CD4-positive, alpha-beta memory T cell (primary cell): ENCODE measurements at places on chromosomes 1 and 21.

DNA sequence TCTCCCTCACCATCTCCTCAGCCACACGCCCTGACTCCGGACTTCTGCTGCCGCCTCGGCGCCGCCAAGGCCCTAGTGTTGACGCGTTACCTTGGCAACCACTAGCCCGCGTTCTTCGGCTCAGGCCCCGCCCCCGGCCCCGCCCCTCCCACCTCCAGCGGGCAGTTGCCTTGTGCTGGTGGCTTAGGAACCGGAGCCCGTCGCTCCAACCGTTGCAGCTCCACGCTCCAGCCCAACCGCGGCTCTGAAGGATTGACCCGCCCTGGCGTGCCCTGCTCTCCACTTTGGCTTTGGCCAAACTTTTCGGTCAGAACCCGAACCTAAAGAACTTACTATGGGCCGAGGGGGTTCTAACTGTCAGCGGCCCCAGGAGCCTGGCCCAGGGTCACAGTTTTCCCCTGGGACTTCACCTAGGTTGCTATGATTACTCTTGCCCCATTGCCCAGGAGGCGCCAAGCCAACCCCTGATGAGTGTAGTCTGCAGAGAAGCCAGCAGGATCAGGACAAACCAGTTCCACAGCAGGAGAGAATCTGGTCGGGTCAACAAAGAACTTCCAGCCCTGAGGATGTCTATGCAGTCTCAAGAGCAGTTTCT is at the start of gene CFAP45:
Gene CFAP45 (minus strand): TSS at position 80 of the 595 bp plus-strand sequence. CDS start 67 bp downstream, at position 13.
- no peak for DNase-seq

DNA sequence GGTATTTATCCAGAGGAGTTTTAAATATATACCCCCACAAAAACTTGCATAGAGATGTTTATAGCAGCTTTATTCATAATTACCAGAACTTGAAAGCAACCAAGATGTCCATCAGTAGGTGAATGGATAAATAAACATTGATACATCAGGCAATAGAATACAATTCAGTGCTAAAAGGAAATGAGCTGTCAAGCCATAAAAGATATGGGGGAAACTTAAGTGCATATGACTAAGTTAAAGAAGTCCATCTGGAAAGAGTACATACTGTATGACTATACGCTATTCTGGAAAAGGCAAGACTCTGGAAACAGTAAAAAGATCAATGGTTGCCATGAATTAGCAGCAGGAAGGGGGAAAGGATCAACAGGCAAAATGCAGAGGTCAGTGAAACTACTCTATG is 366.7 kb downstream of the HHIPL2 start:
- DNase-seq, result no peak

DNA sequence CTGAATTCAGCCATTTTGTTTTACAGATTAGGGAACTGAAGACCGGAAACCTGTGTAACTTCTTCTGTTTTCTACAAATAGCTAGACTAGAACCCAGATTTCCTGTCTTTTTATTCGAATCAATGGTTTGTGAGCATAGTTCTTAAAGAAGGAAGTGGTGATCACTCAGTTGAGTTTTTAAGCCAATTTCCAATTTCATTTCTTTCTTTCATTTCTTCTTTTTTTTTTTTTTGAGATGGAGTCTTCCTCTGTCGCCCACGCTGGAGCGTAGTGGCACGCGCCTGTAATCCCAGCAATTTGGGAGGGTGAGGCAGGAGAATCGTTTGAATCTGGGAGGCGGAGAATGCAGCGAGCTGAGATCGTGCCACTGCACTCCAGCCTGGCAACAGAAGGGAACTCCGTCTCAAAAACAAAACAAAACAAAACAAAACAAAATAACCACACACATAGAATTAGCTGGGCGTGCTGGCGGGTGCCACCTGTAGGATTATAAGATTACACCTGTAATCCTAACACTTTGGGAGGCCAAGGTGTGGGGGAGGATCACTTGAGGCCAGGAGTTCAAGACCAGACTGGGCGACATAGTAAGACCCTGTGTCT is 3.0 kb upstream of the MDM4 start:
- DNase-seq, result peak; percentile 85

DNA sequence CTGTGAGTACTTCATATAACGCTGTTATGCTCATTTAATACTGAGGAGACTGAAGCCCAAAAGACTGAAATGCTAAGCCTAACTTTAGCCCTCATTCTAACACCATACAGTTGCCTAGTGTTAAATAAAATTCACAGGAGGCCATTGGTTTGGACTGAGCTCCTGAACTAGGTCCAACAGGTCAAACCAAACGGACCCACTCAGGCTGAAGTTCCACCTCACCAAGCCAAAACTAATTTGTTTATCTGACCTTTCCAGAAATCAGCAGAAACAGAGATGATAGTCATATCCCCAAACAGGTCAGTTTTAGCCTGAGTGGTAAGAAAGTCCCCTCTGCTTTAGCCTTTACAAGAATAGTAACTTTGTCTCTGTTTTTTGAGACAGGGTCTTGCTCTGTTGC is 311.3 kb upstream of the ZP4 start:
- DNase-seq, result no peak

DNA sequence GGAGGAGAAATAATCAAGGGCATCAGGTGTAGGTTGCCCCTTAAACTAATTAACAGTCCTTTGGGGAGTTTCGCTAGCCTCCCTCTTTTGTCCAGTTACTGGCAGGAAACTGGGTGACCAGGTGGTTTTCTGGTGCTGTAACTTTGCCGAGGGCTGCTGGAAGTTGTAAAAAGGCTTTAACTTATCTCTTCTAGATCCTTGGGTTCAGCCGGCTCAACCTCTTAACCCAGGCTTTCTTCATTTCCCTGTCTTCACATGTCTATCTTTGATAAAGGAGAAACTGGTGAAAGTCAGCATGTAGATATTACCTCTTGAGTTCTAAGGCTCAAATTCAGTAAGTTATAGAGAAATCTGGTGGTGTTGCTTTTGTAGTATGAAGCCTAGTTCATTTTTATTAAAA is 289.7 kb upstream of the NRIP1 start:
- no peak for DNase-seq

GRCh38 chr21:39037807-39038405 is 145.3 kb downstream of the PSMG1 start:
- DNase-seq, result no peak

GRCh38 chr21:42404539-42404938 is 837 bp downstream of the UBASH3A start:
- no peak for DNase-seq

GRCh38 chr1:14522077-14522925 is 76.2 kb upstream of the KAZN start:
- no peak for DNase-seq

DNA sequence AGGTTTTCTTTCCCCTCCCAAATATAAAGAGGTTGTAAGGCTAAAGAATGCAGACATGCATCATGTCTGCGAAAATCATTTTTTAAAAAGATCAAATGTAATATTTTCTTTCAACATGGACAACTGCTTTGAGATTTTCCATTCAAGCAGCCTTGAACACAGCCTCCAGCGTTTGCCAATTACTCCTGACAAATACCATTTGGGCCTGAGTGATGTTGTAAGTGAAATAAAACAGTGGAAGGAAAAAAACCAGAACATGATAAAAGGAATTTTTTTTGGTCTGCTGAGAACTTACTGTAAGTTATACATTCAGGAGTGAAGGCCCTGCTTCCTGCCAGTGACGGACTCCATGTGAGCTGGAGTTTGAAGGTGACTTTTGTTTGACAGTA is 37.2 kb downstream of the SETD4 start:
- DNase-seq, result no peak

- peak; percentile 57 for DNase-seq
Measured at GRCh38 chr1:31593770-31594632, 17.7 kb downstream of the TINAGL1 start.

DNA sequence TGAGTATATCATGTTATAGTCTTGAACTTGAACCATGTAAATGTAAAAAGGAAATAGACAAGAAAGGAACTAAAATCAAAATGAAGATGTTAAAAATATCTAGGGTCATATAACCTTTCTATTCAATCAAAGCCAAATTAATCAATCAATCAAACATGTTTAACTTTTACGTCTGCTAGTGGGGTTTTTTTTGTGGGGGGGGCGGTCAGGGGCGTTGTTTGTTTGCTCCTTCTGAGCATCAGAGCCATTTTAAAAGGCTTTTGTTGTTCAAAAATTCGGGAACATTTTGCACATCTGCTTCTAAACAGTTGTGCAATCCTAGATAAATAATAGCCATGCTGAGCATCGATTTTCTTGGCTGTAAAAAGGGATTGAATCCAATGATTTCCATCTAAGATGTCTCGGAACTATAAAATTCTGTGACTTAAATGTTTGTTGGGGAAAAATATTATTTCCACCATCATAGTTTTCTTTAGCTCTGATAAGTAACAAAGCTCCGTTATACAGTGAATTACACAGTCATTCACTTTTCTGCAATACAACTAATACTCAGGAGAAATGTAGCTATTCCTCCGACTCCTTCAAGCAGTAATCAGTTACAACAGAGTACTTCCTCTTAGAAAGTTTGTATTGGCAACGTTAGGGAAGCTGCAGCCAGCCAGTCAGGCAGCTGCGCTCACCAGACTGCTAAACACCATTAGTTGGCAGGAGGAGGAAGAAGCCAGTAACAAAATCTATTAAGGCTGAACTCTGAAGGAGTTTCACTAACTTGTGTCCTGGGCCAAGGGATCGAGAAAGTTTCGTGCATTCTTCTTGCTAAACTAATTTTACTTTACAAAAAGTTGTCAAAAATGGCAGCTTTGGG is 2.2 kb downstream of the SPATA6 start:
- DNase-seq, result no peak

DNA sequence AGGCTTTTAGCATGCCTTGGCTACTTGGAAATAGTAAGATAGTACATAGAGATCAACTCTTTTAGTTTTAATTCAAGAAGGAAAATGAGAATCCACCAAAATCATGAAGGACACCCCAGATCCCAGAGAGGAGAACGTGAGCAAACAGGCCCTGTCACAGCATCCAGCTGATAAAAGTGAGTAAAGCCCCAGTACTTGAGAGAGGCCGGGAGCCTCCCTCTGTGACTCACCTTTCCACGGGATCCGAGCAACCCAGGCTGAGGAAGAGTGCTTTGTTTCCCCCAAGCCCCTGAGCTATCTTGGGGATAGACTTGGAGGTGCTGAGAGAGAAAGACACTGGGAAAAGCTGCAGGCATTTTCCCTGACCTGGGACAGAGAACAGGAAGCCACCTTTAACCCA is 238.6 kb downstream of the DUSP10 start:
- DNase-seq, result no peak

- DNase-seq, result no peak
Measured at GRCh38 chr1:21307210-21307609, 16.9 kb upstream of the ECE1 start.

DNA sequence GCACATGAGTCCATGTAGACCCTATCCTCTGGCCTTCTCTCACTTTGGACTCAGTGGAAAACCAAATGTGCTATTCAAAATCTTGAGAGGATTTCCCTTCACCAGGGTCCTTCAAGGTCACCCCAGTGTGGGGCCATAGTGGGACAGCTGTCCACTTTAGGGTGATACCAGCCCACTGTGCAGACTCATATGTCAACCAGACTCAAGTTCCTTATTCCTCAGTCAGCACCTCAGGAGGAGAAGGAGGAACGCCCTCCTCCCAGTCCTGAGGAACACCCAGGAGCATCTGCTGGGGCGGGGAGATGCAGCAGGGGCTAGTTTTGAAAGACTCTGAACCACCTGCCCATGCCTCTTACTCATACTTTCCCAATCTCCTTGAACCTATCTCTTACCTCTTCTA is 340.9 kb downstream of the MATN1 start:
- DNase-seq, result no peak

- DNase-seq, result no peak
Measured at GRCh38 chr1:36771660-36772284, 262.5 kb downstream of the GRIK3 start.

DNA sequence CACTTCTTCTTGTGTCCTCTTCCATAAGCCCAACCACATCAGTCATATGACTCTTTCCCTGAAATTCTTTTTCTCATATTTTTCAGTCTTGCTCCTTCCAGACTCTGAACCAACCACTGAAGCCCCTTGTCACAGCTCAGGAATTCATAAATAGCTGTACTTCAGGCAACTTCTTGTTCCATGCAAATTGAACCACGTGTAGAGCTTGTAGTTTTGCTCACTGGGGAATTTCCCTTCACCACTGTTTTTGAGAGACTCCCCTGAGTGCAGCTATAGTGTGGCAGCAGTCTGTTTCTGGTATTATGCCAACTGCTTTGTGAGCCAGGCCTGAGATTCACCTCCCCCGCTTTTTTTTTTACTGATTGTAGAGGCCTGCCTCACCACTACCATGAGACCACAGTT is 150.3 kb upstream of the SPAG17 start:
- no peak for DNase-seq

DNA sequence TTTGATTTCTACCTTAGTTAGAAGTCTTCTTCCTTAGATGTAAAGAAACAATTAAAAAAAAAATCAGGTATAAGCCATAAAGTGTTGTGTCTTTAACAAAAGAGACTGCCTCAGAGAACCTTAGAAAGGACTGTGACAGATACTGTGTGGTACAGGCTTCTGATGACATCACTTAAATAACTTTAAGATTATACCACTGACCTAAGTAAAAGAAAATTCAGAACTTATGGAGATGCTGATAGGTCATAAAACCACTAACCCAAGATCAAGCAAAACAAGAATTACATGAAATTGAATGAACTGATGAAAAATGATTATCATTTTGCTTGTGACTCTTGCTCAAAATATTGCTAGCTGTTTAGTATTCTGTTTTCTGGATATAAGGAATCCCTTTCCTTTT is 220.8 kb downstream of the NRIP1 start:
- DNase-seq, result no peak

DNA sequence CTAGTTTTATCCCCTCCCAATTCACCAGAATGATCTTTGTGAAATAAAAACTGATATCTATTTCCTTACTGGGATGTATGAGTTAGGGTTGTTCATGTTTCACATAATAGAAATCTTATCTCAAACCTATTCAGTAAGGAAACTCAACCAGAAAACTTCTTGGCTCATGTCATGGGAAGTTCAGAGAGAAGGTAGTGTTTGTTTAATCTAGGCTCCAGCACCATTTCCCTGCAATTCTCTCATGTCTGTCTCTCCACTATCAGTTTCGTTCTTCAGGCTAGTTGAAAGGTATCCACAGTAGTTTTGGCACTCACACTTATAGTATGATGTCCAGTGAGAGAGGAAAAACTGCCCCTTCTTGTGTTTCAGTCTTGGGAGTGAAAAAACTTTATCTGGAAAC is 34.6 kb upstream of the UHMK1 start:
- no peak for DNase-seq

DNA sequence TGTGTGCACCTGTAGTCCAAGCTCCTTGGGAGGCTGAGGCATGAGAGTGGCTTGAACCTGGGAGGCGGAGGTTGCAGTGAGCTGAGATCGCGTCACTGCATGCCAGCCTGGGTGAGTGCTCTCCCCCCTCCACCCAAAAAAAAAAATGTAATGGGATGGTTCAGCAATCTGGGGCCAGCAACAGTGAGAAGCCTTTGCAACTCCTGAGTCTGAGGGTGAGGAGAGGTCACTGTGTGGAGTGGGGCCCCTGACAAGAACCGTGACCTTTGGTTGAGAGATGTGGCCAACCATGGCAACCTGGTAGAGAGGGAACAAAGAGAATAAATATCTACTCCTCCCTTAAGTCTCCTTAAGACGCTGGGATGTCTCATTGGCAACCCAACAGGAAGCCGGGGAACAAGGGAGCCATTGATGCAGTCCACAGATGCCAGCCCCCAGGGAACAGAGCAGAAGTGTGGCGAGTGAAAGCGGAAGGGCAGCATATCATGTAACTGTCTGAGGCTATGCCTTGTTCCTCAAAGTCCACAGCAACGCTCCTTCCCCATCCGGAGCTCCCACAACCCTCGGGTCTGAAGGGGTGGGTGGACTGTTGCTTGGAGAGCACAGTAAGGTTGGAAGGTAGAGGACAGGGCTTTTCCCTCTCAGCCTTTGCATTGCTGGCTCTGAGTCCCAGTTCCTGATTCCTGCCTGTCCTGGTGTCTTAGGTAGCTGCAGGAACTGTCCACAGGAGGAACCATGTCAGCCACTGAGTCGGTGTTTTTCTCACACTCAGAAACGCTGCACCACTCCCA is 8.3 kb downstream of the TRNP1 start:
- DNase-seq, result no peak
